ENCODE measurements at places on chromosomes 11 and 22.

GRCh38 chr11:25483915-25484635 is 847.9 kb upstream of the ANO3 start:
- DNase-seq: no peak

DNA sequence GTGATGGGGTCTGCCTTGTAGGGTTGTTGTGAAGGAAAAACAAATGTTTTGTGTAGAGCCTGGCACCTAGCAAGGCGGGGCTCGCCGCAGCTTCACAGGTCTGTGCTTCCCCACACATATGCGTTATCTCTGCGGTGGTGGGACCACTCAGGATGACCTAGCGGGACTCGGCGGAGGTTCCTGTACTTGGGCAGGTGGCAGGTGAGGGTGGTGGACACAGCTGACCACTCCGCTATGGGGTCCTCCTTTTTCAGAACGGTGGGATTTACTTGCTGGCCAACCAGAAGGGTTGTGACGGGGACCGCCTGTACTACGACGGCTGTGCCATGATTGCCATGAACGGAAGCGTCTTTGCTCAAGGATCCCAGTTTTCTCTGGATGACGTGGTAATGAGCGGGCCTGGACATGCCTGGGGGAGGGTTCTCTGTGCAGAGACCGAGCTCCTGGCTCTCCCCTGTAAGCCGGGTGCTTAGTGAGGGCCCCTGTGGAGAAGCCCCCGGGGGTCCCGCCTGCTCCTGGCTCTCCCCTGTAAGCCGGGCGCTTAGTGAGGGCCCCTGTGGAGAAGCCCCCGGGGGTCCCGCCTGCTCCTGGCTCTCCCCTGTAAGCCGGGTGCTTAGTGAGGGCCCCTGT is 21.3 kb downstream of the NADSYN1 start:
- no peak for DNase-seq

- peak; percentile 92 for DNase-seq
Measured at GRCh38 chr11:111531687-111532364, 8.7 kb upstream of the LAYN start.

- DNase-seq: peak; percentile 40
Measured at GRCh38 chr11:113806406-113806805, 26.8 kb downstream of the CLDN25 start.

DNA sequence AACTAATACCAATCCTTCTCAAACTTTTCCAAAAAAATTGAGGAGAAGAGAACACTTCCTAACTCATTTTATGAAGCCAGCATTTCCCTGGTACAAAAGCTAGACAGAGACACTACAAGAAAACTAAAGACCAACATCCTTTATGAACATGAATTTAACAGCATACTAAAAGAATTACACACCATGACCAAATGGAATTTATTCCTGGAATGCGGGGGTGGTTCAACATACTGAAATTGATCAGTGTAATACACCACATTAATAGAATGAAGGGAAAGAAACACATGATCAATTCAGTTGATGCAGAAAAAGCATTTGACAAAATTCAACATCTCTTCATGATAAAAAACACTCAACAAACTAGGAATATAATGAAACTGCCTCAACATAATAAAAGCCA is 148.1 kb downstream of the WNT7B start:
- DNase-seq: no peak

- no peak for DNase-seq
Measured at GRCh38 chr11:132257871-132258270, 887.5 kb downstream of the NTM start.

GRCh38 chr22:27501191-27501936 is 300.2 kb downstream of the MN1 start:
- DNase-seq: no peak

DNA sequence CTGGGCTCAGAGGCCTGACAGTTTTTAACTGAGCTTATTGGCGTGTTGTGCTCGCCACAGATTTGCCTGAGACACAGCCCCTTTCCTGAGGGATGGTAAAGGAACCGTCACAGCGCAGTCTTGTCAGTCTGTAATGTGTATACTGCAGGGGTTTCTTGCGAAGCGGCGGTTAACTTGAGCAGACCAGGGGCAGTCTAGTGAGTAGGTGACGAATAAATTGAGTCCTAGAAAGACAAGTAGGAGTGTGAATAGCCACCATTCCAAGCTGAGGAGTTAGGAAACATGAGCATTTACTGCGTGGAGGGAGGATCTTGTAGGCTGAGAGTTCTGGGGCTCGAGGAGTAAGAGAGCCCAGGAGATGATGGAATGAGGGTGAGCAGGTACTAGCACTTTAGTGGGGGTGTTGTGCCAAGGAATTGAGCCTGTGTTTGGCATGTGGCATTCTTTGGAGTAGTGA is 1.4 kb downstream of the MED15 start:
- DNase-seq: no peak

- no peak for DNase-seq
Measured at GRCh38 chr11:114106986-114107385, 47.5 kb downstream of the ZBTB16 start.

- no peak for DNase-seq
Measured at GRCh38 chr11:99162819-99163218, 142.1 kb downstream of the CNTN5 start.

All from M059J (cell line).